CD4-positive, alpha-beta T cell treated with Interleukin-17A for 1 hour (primary cell): ENCODE measurements at places on chromosomes 4 and X.

DNA sequence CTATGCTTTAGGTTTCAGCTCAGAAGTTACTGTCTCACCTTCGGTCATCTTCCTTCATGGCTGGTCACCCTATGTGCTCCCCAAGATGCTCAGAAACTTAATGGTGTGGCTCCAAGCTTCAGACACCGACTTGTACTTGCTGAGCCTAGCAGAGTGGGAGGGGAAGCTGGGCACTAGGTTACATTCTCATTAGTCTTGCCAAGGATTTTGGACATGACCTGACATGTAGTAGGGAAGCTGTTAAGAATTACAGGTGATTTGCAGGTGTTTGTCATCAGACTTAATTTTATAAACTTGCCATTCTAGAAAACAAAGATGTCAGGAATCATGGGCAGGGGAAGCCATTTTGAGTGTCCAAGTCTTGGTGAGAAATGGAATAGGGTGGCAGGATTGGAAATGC is 72.4 kb downstream of the CCNG2 start:
- no peak for DNase-seq

DNA sequence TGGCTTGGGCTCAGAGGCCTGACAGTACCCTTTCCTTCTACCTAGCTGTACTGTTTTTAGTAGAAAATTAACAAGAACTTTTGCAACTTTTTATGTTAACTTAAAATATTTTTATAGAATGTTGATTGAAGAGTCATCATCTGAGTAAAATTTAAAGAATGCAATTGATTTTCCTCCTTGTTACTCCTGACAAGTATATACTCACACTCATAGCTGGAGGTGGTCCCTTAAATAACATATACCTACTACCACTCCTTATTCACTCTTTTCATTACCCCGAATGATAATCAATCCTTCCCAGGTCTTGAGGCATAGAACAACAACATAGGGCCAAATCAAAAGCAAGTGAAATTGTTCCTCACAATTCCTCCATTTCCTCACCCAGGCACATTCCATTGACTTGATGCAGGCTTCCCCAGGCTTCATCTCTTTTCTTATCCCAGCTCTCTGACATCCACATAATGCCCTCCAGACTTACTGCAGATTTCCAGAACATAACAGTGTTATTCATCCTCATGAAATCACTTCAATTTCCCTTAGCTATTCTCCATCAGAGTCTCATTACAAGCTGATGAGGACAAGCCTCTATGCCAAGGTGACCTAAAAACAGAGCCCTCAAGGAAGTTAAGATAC is 73.2 kb upstream of the ANXA10 start:
- DNase-seq = no peak

DNA sequence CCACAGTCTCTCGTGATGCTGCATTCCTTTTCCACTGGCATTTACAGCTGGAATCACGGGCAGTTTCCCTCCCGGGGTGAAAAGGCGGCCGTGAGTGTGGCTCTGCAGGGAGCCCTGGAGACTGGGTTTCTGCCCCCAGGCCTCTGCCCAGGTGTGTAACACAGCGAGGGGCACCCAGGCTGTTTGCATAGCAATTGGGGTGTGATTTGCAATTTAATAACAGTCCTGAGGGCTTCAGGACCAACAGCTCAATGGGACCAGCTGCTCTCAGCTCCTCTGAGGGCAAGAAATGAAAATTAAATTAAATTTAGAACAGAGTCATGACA is 99.0 kb upstream of the SHOX start:
- no peak for DNase-seq

DNA sequence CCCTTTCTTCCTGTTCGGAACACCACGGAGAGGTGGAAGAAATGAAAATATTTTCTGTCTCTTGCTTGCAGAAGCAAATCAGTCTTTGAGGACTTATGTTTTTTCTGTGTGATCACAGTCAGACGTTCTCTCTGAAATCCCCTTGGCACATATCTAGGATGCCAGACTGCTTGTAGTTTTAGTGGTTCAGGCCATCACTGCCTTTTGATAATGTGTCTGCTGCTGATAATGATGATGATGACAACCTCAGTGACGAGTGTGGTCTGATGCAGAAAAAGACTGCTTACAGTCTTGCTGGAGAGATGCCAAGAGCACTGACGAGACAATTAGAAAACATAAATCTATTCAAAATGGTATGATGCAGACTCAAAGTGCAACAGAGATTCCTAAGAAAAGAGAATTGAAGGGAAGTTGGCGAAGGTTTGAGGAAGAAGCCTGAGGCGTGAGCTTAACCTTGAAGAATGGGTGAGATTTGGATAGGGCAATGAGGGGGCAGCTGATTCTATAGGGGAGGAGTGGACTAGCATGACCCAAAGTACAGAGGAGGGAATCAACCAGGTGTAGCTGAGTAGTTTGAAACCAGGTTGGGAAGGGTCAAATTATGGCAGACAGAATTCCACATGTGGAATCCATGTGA is 7.9 kb downstream of the RAB33A start:
- DNase-seq = no peak

GRCh38 chr4:29900336-29900735 is 819.8 kb upstream of the PCDH7 start:
- DNase-seq = no peak

DNA sequence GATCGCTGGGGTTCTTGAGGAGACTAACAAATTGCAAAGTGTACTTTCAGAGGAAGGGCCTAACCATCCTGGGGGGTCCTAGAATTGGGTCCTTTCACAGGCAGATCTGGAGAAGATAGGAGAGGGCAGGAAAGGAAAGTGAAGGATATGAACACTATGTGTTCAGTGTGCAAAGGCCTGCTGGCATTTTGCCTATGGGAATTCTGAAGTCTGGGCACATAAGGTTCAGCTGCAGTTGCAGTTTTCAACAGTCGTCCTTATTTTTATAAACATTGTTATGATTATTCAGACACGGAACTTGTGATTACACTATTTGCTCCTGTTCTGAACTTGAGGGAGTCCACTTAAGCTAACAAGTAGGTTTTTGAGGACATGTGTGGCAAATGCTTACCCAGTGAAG is 1.3 kb upstream of the SLC25A5 start:
- no peak for DNase-seq

- no peak for DNase-seq
Measured at GRCh38 chrX:41538707-41539106, 91.6 kb downstream of the NYX start.

- DNase-seq = no peak
Measured at GRCh38 chr4:102466298-102466697, 34.9 kb upstream of the NFKB1 start.

GRCh38 chr4:142645475-142646108 is 200.5 kb downstream of the INPP4B start:
- DNase-seq = peak; percentile 13

- no peak for DNase-seq
Measured at GRCh38 chr4:126404549-126404948, 1089.8 kb downstream of the FAT4 start.

GRCh38 chr4:157590679-157591078 is 370.2 kb downstream of the GRIA2 start:
- no peak for DNase-seq

GRCh38 chrX:124358800-124359383 is 12.5 kb downstream of the SH2D1A start:
- DNase-seq = peak; percentile 47

DNA sequence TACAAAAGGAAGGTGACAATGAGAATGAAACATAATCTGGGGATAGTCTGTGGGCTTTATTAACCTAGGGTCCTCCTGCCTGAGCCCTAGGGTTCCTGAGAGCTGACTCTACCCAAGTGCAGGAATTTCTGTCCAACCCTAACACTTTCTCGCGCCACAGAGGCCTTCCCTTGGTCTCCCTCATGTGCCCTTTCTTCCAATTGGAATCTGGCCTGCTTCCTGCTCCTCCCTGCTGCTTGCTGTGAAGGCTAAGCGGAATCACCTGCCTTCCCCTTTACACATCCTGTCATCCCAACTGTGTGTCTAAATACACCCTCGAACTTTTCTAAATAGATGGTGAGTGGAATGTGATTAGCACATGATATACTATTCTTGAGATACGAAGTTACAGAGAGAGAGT is 5.9 kb downstream of the MAGEA11 start:
- no peak for DNase-seq

DNA sequence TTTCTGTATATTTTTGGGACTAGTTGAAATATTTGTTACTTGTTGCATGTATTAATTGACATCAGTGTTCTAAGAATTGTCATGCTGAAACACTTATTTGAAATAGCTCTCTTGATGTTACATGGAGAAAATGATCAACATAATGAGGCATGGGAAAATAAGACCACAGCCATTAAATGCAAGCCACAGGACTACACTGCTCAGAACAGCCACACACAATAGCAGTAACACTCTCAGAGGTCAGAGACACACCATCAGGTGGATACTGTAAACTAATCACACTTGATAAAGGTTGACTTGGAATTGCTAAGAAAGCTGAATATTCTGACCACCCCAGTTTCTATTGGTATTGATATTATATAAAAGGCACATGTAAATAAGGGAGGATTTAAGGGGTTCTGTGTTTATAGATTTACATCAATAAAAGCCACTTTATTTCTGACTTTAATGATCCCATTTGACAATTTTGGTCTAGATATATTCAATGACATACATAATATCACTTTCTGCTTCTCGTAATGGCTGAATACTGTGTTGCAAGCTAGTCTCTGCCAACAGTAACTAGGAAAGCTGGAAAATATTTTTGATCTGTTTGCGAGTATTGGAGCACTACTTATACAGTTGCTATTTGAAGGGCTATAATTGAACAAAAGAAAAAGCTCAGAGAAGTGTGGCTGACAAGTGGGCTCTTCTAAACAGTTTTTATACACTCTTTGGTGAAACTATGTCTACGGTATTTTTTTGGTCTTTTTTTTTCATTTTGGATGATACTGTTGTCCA is 876.5 kb upstream of the INTU start:
- DNase-seq = no peak

- no peak for DNase-seq
Measured at GRCh38 chr4:20288846-20289512, 37.3 kb downstream of the SLIT2 start.

DNA sequence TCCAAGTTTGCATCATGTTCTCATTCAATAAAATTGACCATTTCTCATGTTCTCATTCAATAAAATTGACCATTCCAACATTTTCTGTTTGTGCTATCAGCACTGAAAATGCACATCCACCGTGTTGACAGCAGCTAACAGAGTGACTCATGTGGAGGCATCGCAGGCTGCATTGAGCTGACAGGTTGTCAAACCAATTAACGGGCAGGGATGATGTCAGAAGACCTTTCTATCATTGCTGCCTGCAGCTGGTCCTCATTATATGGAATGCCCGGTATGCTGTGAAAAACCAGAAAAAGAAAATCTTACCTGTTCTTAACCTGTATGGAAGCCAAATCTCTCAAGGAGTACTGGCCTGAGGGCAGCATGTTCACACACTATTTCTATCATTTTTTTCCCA is 202.0 kb downstream of the SMIM20 start:
- DNase-seq = no peak

DNA sequence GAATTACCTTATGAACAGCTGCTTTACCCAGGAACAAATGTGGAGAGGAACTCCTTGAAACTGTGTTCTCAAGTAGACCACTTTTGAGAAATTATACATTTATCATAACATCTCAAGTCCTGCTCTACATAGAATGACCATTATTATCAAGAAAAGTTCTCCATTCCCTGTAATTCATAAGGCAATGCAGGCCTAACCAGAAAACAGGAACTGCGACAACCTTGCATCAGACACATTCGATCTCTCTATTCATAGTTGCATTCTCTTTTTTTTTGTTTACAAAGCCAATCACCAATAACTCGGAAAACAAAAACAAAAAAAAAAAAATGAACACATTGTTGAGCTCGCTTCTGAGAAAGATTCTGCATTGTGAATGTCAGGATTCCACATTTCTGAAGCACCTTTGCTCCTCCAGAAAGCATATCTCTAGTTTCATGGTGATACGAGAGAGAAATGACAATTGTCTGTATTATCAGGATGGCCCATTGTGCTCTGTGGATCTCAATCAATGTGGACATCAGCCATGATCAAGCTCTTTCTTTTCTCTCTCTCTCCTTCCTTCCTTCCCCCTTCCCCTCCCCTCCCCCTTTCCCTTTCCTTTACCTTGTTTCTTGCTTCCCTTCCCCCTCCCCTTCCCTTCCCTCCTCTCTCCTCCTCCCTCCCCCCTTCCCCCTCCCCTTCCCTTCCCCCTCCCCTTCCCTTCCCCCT is 32.4 kb upstream of the CD99 start:
- DNase-seq = no peak

DNA sequence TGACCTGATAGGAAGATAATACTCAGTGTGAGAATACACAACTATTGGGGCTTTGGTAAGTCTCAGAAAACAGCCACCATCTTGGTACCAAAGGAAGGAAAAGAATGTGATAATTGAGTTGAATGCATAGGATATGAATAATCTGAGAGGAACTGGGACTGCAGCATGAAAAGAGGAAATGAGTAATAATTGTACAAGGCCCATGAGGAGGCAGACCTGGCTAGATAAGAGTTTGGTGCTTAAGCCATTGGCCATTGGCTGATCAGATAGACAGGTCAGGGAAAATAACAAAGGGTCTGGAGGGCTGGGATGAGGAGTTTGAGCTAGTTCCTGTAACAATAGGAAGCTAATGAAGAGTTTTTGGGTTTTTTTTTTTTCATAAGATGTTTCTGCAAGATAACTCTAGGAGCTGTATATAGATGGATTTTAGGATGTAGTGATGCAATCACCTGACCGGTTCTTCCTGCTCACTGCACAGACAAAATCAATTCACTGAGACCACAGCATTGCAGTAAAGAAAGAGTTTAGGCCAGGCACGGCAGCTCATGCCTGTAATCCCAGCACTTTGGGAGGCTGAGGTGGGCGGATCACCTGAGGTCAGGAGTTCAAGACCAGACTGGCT is 5.3 kb upstream of the TRMT2B start:
- DNase-seq = no peak

- no peak for DNase-seq
Measured at GRCh38 chr4:7078025-7078424, 10.2 kb upstream of the GRPEL1 start.

DNA sequence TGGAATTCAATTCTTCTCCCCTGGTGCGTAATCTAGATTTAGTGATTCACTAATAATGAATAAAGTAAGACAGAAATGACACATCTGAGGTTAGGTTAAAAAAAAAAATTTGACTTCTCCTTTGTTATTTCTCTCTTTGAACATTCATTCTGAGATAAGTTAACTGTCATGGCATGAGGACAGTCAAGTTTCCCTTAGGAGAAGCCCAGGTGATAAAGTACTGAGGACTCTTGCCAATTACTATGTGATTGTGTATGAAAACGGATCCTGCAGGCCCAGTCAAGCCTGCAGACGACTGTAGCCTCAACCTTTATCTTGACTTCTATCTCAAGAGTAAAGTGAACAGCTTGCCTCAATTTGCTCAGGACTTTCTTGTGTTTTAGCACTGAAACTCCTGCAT is 293.2 kb downstream of the PRR32 start:
- no peak for DNase-seq

GRCh38 chr4:145487631-145488030 is 6.0 kb downstream of the SMAD1 start:
- peak; percentile 5 for DNase-seq

- DNase-seq = no peak
Measured at GRCh38 chrX:130174045-130174704, 2.4 kb downstream of the RAB33A start.
